Osteoblast (primary cell): ENCODE measurements at places on chromosomes 3 and 15. TPM values are rescaled to one million over a fixed set of nuclear protein-coding genes. Genes with fewer than 3 reads are reported as not detected.
A peak's percentile ranks its signal among the peaks of the same experiment; 100 is the strongest.

The FAM107A gene
- total RNA-seq: not detected in 2 replicates

The VEPH1 gene
- 23.2 and 25.3 TPM in 2 replicates for total RNA-seq

DNA sequence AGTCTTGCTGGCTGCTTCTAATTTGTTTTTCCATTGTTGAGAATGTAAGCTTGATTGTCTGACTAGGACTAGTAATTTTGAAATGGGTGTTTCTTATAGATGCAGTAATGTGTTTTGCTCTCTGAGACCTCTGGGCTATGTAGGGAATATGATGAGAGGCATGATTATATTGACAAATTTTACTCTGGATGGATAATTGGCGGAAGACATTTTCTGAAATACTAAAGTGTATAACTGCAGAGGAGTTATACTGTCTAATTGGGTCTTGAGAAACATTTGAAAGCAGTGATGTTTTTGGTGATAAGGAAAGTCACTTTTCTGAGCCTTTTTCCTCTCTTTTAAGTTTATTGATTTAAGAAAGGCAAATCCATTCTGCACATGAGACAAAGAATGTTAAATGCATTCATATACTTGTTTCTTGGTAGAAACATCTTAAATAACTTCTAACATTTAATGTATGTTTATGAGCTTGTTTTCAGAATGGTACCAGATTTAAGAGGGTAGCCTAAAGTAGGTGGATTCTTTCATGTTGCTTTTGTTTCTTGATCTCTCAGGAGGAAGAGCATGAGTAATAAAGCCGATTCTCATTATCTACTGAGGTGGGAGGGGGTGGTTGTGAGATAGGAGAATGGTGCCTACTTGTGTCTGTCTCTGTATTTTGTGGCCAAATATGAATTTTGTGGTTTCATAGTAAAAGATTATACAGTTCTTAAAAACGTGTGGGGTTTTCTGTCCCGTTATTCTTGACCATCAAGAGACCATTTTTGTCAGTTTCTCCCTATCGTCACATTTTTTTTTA is 2.0 kb downstream of the ATP2C1 start:
- DNase-seq: peak; percentile 37
- H3K36me3 ChIP-seq: no peaks in the 10 kb centered on the region
- no peaks in the 10 kb centered on the region for H3K27me3 ChIP-seq
- peaks cover 26% of the 10 kb centered on the region for H3K4me1 ChIP-seq
- no peak overlapping the region for H3K27ac ChIP-seq

GRCh38 chr3:162764808-162765071 is 1268.1 kb downstream of the OTOL1 start:
- no peak overlapping the region for H3K27ac ChIP-seq
- H3K4me1 ChIP-seq: no peaks in the 10 kb centered on the region
- no peak overlapping the region for H3K4me3 ChIP-seq
- no peaks in the 10 kb centered on the region for H3K27me3 ChIP-seq
- DNase-seq: no peak

DNA sequence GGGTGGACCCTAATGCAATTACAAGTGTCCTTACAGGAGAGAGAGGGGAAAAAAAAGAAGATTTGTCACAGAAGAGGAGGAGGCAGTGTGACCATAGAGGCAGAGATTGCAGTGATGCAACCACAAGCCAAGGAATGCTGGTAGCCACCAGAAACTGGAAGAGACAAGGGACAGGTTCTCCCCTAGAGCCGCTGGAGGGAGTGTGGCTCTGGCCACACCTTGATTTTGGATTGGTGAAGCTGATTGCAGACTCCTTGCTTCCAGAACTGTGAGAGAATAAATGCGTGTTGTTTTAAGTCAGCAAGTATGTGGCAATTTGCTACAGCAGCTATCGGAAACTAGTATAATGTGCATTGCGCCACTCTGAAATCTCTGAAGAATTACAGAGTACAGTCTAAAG is 110.1 kb downstream of the SRGAP3 start:
- H3K27ac ChIP-seq: no peak overlapping the region
- peaks cover 16% of the 10 kb centered on the region for H3K27me3 ChIP-seq
- no peak for DNase-seq
- H3K4me1 ChIP-seq: no peaks in the 10 kb centered on the region
- no peaks in the 10 kb centered on the region for H3K36me3 ChIP-seq

DNA sequence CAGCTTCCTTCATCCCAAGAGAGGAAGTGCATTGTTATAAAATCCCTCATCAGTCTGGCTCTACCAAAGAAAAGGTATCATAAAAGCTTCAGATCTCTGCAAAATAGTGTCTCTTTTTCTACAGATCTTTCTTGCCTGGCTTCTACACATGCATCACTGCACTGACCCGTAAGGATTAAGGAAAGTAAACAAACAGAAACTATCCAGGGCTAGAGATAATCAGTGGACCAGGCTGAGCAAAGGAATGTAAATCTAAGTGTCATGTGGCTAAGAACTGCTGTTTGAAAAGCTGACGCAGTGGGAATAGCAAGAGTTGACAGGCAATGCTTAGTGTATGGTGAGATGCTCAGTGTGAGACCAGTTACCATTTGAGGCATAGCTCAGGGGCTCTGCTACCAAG is 339.7 kb downstream of the IL5RA start:
- H3K27me3 ChIP-seq: no peaks in the 10 kb centered on the region
- H3K4me3 ChIP-seq: no peak overlapping the region
- no peaks in the 10 kb centered on the region for H3K4me1 ChIP-seq
- H3K36me3 ChIP-seq: no peaks in the 10 kb centered on the region
- DNase-seq: peak; percentile 41

GRCh38 chr3:43521941-43522340 is 99.9 kb downstream of the ANO10 start:
- DNase-seq: no peak
- H3K36me3 ChIP-seq: no peaks in the 10 kb centered on the region
- H3K27me3 ChIP-seq: no peaks in the 10 kb centered on the region
- peaks cover 4% of the 10 kb centered on the region for H3K4me1 ChIP-seq
- no peak overlapping the region for H3K4me3 ChIP-seq
